ENCODE measurements at places on chromosomes 7 and 10.

GRCh38 chr10:66398669-66399068 is 527.2 kb upstream of the LRRTM3 start:
- no peak for DNase-seq

GRCh38 chr10:11065567-11065966 is 47.9 kb downstream of the CELF2 start:
- DNase-seq: no peak

DNA sequence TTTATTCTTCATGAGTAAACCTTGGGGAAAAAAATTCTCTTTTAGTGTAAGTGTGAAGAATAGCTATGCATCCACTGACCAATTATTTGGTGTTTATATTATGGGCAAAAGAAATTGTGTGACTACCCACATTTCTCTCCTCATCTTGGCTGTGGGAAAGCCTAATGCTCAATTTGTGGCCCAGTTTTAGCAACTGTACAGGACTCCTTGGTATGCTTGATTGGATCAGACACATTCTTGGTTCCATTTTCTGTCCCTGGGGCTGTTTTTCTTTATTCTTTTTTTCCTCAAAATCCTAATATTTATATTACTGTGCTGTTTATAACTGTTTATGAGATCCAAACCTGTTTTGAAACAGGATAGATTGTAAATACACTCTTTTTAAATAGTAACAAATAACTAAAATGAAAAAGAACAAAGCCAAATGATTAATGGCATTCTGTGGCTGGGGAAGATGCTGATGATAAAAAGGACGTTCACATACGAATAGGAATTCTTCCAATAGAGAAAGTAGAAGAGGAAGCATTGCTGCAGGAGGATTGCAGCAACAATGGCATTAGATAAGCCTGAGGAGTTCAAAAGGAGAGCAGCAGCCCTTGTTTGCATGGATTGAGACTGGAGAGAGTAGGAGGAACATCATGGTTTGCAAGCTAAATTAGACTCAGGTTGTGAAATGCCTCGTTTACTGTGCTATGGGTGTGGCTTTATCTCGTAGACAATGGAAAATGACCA is 580.5 kb downstream of the INHBA start:
- DNase-seq: no peak

DNA sequence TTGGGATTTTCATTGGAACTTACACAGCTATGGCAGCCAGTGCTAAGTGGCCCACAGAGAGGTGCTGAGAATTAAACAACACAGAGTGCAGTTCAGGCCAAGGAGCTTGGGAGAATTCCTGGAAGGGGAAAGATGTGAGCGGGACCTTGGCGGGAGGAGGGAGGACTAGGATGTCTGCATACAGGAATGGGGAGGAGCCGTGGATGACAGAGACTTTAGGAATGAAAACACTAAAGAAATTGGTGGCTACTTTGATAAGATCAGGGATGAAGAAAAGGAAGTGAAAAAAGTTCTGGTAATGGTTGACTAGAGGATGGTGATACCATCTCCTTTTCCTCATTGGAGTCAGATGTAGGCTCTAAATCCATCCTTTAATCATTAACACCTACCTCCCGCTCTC is 234.2 kb upstream of the FZD8 start:
- DNase-seq: no peak

GRCh38 chr10:72096115-72097000 is 8.0 kb upstream of the SPOCK2 start:
- no peak for DNase-seq

DNA sequence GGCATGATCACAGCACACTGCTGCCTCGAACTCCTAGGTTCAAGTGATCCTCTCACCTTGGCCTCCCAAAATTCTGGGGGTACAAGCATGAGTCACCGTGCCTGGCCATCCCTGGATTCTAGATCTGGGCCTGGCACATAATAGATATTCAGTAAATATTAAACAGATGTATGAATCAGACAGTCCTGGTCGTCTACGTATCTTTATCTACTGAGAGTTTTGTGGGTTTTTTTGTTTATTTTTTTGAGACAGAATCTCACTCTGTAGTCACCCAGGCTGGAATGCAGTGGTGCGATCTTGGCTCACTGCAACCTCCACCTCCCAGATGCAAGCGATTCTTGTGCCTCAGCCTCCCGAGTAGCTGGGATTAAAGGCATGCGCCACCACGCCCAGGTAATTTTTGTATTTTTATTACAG is 24.3 kb upstream of the ITGB1 start:
- DNase-seq: no peak

DNA sequence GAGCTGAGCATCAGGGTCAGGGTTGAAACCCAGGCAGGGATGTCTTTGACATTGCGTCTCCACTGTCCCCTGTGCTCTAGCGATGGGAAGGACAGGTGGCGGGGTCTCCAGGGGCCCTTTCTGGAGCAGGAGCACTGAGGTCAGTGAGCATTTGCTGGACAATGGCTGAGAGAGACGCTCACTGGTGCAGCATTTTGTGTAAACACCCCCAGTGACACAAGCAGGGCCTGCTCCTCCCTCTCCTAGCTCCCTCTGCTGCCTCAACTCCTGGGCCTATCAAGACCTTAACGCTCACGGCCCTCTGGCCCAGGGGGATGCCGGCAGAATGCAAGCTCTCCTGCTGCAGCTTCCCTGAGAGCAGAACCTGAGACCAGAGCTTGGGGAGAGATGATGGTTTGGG is 17.4 kb upstream of the INMT start:
- no peak for DNase-seq
